ENCODE measurements at places on chromosomes 2 and 18.
A peak's percentile ranks its signal among the peaks of the same experiment; 100 is the strongest.

GRCh38 chr2:5978131-5978751 is 286.1 kb downstream of the SOX11 start:
- no peak for DNase-seq

- DNase-seq, result peak; percentile 30
Observed at GRCh38 chr2:231955758-231956472, 5.6 kb upstream of the DIS3L2 start.

GRCh38 chr2:99140860-99141109 is 722 bp upstream of the C2orf15 start:
- DNase-seq, result no peak

DNA sequence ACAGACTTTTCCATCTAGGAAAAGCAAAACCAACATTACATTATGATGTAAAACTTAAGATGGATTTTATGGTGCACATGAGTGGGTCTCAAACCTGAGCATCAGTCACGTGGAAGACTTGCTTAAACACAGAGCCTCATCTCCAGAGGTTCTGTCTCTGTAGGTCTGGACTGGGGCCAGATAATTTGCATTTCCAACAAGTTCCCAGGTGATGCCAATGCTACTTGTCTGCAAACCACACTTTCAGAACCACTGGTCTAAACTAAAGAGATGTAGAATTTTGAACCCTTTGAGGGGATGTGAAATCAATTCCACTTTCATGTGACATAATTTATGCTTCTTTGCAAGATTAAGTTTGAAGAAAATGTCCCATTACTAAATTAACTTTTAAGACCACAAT is 522.8 kb downstream of the MBD2 start:
- no peak for DNase-seq

- no peak for DNase-seq
Observed at GRCh38 chr2:108128249-108128648, 111.5 kb upstream of the SULT1C3 start.

GRCh38 chr2:13698847-13699246 is 933.7 kb upstream of the LRATD1 start:
- no peak for DNase-seq

- no peak for DNase-seq
Observed at GRCh38 chr18:9811978-9812377, 73.8 kb upstream of the TXNDC2 start.

DNA sequence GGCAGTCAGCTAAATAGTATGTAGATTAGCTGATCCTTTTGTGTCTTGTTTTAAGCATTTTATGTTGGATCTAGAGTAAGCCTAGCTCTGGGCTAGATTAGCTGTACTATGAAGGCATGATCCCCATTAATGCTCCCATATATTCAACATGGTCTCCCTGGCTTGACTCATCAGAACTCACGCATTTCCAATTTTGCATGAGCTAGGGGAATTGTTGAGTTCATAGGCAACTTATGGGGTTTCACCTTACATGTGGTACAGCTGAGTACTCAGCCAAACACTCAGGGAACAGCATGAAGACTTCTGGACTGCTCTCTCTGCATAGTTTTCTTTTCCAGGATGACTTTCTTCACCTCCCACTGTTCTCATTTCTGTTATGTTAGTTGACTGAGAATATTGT is 248.2 kb downstream of the TMX3 start:
- no peak for DNase-seq

GRCh38 chr2:64819774-64820688 is 166.3 kb upstream of the SERTAD2 start:
- no peak for DNase-seq

- DNase-seq, result no peak
Observed at GRCh38 chr2:35415282-35415681, 940.3 kb upstream of the CRIM1 start.

DNA sequence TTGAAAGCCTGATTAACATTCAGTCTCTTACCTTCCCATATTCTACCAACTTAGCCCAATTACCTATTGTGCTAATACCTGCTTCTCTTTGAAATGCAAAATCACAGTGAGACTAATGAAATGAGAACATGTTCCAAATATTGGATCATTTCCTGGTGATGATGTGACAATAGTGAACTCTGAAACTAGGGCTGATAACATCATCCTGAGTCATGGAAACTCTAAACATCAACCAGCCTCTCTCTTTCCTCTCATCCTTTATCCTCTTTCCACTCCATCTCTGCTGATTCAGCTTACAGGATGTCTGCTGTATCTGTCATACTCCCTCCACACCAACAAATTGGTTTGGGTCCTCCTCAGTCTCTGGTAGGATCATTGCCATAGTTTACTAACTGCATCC is 98.8 kb upstream of the NCKAP5 start:
- no peak for DNase-seq

GRCh38 chr2:28526527-28527132 is 30.8 kb downstream of the PLB1 start:
- DNase-seq, result no peak

- no peak for DNase-seq
Observed at GRCh38 chr2:180478883-180479282, 471.8 kb upstream of the CWC22 start.

GRCh38 chr2:192313773-192314172 is 119.0 kb upstream of the TMEFF2 start:
- no peak for DNase-seq

DNA sequence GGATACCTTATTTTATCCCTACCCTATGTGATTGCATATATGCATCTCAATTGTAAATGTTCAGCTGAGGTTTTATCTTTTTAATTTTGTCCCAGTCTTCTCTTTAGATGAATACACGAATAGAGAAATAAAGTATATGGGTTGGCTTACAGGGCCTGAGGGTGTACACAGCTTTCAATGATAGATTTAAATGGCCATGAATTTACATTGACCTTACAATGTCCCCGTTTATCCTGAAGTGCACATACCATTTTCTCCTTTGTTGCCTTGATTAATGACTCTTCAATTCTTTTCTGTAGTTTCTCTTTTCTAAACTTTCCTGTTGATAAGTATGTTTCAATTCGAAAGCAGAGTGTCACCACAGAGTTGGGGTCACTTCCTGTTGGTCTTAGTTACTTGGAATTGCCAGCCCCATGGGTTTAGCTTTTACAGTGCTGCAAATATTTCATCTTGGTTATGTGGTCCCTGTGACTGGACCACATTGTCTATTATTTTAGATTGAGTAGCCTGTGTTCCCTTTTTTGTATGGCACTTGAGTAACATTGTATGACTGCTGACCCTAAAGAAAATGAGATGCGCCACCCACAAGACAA is 1616.3 kb upstream of the ACVR2A start:
- no peak for DNase-seq

GRCh38 chr18:69758458-69758857 is 189.2 kb downstream of the CD226 start:
- no peak for DNase-seq

DNA sequence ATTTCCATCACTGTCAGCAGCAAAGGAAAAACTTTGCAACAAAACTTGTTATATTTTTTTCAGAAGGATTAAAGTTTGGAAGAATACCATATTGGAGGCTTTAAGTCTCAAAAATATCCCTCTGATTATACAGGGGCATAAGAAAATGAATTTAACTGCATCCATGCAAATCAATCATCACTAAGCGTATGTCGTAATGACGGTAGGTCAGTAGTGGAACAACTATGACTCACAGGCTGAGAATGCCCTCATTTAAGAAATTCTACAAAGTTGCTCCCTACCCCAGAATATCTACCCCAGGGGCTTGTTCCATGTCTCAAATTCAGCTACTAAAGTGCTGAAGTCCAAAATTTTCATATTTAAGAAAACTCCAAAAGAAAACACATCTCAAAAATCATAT is 12.5 kb upstream of the NAB1 start:
- no peak for DNase-seq

GRCh38 chr2:162838136-162838497 is 450 bp downstream of the KCNH7 start:
- no peak for DNase-seq

DNA sequence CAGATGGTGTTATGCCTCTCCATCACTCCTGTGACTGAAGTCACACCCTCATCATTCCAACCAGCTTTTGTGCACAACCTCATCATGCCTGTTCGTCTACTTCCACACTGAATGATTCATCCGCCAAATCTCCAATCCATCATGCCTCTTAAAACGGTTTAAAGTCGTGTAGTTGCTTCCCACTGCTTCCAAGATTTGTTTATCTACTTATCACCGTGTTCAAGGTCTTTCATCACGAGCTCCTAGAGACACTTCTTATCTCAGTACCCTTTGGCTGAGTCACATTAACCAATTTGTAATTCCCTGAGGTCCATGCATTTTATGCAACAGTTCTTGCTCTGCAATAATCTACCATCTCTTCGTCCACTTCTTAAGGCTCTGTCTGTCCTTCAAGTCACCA is 592.3 kb upstream of the ID2 start:
- DNase-seq, result no peak

GRCh38 chr18:57113799-57114420 is 33.0 kb upstream of the BOD1L2 start:
- DNase-seq, result no peak

- DNase-seq, result no peak
Observed at GRCh38 chr18:26429535-26430226, 118.7 kb downstream of the KCTD1 start.

DNA sequence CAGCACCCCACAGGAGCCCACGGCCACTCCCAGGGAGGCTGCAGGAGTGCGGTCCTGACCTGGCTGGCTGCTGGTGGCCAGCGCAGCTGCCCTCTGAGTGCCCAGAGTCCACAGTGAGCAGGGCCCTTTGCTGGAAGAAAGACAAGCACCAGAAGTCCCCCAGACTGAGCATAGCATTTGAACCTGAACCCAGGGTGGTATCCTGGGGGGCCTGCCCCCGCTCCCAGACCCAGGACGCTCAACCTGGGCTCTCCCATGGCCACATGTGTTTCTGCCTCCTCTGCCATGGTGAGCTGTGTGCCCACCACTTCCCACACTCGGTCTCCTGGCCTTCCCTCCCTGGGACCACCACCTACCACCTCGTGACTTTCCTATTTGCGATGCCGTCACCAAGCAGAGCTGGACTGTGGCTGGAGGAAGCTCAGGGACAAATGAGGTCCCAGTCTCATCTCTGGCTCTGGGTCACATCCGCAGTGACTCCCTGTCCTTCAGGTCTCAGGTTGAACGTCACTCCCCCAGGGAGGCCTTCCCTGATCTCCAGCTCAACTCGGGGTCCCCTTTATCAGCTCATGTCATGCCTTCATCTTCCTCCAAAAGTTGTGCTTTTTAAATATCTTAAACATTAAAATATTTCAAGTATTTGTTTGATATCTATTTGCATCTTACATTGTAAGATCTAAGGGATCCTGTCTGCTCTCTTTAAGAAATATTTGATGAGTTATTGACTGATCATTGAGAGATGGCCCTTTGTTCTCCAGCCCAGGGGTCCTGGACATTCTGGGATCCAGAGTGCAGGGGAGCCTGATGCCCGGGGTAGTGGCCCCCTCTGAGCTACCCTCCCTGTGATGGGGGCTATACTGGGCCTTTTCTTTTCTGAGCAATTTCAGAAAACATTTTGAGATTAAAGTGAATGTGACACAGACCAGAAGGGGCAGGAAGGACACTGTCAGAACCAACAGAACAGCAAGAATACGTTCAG is 16.4 kb upstream of the GPR55 start:
- DNase-seq, result no peak

Measured in hematopoietic multipotent progenitor cell treated with erythropoietin and hydrocortisone succinate and interleukin-3 and kit ligand, for 8 days (in vitro differentiated cells).